Activated naive CD4-positive, alpha-beta T cell treated with anti-CD3 and anti-CD28 coated beads, Interleukin-2, amount 50 U/mL, for 72 hours (primary cell): ENCODE measurements at places on chromosomes 12 and 14.

GRCh38 chr14:105294142-105294597 lies 6.6 kb downstream of the BRF1 start:
- peak; percentile 79 for DNase-seq

GRCh38 chr12:9792961-9793617 lies 32.4 kb upstream of the CD69 start:
- DNase-seq = no peak

GRCh38 chr12:119980242-119980641 lies 8.8 kb upstream of the BICDL1 start:
- DNase-seq = peak; percentile 23

- no peak for DNase-seq
These were observed 162.7 kb downstream of the BTG1 start for GRCh38 chr12:91982946-91983345.

- no peak for DNase-seq
These were observed 883.7 kb upstream of the TMEM132C start for GRCh38 chr12:127383281-127383680.

- no peak for DNase-seq
These were observed 75.4 kb upstream of the BDKRB2 start for GRCh38 chr14:96129128-96129736.

DNA sequence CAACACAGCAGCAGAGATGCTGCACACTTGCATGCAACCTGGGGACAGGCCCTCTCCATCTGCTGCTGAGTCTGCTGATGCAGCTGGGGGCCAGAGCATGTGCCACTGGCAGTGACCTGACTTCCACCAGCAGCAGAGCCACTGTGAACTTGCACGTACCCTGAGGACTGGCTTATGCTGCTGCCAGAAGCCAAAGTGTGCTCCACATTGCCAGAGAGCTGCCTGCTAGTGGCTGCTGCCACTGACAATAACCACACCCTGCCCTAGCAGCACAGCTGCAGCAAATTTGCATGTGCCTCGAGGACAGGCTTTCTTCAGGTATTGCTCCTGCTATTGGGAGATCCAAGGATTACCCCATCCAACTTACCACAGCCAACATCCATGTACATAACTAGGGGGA lies 4.5 kb upstream of the PRR4 start:
- no peak for DNase-seq

GRCh38 chr12:121811434-121812319 lies 7.9 kb downstream of the SETD1B start:
- peak; percentile 88 for DNase-seq

GRCh38 chr12:108571609-108572165 lies 9.3 kb downstream of the ISCU start:
- no peak for DNase-seq

DNA sequence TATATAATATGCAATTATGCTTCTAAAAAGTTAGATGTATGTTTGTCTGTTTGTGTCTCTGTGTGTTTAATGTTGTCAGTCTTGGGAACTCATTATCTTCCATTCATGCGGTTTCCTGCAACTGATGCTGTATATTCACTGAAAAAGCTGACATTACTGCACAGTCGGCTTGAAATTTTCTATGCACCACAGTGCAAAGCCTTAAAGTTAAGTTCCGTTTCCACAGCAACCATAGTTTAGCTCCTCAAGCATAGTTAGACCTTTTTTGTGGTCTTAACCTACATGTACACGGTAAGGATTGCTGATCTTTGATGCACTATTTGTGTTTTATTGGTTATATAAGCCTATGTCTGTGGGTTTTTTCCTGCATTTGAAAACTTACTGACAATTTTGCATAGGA lies 309.4 kb downstream of the KCNC2 start:
- no peak for DNase-seq

- no peak for DNase-seq
These were observed 385.0 kb downstream of the BCL11B start for GRCh38 chr14:98886982-98887381.

- DNase-seq = no peak
These were observed 15.0 kb upstream of the MDM2 start for GRCh38 chr12:68792952-68793351.

GRCh38 chr14:73817020-73817655 lies 34.5 kb upstream of the PTGR2 start:
- DNase-seq = no peak

GRCh38 chr12:57813971-57814772 lies 4.4 kb downstream of the AVIL start:
- DNase-seq = no peak

GRCh38 chr14:58488550-58488949 lies 61.0 kb downstream of the KIAA0586 start:
- DNase-seq = no peak

GRCh38 chr12:131592972-131593371 lies 117.9 kb upstream of the SFSWAP start:
- DNase-seq = peak; percentile 35

- DNase-seq = no peak
These were observed 42.1 kb downstream of the MVK start for GRCh38 chr12:109615556-109616229.

DNA sequence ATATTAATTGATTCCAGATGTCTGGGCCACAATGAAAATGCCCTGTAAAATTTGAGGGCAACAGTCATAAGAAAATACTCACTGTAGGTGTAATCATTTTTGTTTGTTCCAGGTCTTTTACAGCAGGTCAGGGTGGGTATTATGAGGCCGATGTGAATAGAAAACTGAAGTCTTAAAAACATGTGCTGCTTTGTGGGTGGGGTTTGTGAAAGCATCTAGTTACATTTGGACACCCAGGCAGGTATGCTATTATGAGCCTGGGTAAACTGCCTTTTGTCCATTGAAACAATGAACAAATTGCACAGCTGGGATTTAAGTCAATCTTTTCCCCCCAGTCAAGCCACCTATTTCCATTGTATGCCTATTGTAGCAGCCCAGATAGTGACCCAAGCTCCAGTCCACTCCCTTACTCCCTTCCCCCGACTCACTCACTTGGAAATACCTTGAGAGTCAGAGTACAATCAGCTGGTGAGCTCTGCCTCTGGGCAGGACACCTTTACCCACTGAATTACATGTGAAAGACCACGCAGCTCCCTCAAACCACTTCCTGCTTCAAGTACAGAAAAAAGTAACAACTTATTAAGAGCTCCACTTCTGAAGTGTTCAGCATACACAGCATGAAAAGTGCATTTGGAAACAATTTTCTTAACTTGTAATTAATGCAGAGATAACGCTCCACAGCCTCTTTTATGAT lies 1.8 kb downstream of the IGF1 start:
- no peak for DNase-seq

GRCh38 chr14:104101086-104101621 lies 15.7 kb downstream of the ASPG start:
- no peak for DNase-seq

DNA sequence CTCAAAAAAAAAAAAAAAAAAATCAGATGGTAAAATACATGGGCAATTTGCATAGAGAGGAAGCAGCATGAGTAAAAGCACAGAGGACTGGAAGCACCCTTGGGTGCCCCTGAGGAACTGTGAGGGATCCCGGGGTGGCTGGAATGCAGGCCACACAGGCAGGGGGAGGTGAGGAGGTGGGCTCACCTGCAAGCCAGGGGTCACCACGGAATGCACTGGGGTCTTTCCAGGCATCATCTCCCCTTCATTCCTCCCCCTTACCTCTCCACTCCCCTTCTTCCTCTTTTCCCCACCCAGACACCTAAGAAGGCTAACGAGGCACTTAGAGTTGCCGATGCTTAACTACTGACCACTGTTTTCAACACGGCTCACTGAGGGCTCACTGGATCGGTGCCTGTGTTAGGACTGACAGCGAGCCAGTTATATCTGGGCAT lies 14.4 kb upstream of the HIP1R start:
- no peak for DNase-seq

DNA sequence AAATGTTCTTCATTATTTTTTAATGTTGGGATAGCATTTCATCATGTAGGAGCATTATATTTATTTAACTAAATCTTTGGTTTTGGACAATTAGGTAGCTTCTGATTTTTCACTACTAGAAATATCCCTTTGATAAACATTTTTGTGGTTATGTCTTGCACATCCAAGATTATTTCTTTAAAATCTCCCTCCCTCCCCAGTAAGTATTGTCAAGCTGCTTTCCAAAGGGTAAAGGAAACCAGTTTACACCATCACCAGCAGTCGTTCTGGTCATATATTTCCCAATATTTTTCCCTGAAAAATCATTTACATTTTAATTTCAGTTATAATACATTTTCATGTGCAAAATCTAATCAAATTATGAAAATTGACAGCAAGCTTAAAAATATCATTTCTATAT lies 11.1 kb downstream of the CD69 start:
- DNase-seq = no peak

DNA sequence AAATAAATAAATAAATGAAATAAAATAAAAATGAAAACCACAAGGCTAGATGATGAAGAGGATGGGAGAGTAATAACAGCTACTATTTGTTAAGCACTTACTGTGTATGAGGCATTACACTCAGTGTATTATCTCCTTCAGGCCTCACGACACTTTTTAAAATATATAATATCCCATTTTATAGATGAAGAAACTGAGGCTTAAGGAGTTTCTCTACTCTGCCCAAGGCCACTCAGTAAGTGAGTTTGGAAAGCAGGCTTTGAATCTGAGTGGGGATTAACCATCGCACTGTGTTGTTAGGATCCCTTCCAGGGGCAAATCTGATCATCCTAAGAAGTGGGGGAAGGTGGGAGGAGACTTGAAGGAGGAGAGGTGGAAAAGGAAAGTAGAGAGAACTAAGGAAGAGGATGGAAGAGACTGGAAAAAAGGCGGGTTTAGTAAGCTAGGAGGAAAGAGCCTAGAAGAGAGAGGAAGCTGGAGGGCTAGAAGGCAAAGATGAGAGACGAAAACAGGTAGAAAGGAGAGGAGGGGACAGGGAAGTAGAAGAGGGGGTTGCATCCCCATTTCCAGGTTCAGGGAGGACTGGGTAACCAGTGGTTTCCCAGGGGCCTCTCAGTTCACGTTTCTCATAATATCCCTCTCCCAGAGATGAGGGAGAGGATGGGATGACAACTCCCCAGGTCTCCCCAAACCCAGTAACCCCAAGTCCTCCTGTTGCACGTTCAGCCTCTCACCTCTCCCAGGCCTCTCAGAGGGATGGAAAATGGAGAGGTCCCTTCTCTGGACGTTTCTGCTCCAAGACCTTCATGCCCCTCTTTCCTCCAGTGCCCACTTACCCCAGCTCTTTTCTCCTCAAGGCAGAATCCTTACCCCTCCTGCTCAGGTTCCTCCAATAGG lies 1.7 kb downstream of the STAT6 start:
- DNase-seq = no peak

- DNase-seq = no peak
These were observed 146.1 kb downstream of the PAX9 start for GRCh38 chr14:36807727-36808126.

DNA sequence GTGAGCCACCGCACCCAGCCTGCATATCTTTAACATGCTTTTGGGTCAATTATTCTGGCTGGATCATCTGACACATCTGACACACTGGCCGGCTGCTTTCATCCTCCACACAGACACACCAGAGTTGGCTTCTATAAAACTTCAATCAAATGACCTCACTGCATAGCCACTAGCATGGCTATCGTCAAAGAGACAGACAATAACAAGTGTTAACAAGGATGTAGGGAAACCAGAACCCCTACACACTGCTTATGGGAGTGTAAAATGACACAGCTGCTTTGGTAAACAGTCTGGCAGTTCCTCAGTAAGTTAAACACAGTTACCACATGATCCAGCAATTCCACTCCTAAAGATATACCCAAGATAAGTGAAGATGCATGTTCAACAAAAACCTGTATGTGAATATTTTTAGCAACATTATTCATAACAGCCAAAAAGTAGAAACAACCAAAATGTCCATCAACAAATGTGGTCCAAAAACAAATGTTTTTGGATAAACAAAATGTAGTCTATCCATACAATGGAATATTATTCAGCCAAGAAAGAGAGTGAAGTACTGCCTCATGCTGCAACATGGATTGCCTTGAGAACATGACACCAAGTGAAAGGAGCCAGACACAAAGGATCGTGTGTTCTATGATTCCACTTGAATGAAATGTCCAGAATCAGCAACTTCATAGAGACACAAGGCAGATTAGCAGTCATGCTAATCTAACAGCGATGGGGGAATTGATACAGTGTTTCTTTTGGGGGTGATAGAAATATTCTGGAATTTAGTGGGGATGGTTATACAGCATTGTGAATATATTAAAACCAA lies 10.1 kb downstream of the KDM2B start:
- no peak for DNase-seq

DNA sequence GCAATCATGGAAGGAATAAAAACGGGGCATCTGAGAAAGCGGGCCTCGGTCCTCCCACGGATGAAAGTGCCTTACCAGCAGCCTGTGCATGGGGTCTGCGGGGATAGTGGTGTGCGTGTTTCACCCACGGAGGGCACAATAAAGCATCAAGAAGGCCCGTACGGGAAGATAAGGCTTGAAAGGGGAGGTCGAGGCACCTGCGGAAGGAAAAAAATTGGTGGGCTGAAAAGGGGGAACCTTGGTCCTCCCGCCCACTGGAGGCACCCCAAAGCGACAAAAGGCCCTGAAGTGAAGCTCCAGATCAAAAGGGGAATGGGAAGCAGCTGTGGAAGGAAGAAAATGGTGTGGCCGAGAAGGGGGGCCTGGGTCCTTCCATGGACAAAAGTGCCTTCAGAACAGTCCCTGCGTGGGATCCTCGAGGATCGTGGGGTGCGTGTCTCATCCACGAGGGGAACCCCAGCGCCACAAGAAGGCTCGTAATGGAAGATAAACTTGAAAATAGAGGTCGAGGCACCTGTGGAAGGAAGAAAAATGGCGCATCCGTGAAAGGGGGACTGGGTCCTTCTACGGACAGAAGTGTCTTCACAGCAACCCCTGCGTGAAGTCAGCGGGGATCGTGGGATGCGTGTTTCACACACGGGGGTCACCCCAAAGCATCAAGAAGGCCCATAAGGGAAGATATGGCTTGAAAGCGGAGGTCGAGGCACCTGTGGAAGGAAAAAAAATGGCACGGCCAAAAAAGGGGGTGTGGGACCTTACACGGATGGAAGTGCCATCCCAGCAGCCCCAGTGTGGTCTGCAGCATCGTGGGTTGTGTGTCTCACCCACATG lies 276.9 kb downstream of the ALG10 start:
- no peak for DNase-seq

- no peak for DNase-seq
These were observed 2.9 kb downstream of the PHLDA1 start for GRCh38 chr12:76028571-76029277.

- DNase-seq = peak; percentile 69
These were observed 581 bp downstream of the PITPNM2 start for GRCh38 chr12:123150275-123150743.

DNA sequence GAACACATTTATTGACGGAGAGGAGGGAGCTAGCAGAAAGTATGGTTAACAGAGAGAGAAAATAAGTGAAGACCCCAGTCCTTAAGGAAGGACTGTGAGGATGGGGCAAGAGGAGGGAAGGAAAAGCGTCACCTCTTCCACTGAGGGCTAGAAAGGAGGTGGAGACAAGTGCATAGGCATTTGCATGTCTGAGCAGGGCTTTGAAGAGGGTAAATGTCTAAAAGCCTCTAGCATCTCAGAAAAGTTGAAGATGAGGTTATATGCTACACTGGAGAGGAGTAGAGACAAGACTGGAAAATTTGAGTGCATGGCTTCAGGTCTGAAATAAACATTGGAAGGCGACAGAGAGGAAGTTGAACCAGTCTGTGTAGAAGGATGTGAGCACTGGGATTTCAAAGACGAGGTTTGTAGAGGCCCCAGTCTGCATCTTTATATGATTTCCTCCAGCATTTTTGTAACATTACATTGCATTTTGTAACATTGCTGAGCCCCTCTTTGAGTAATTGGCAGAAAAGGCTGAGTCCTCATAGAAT lies 98.5 kb upstream of the IFNG-AS1 start:
- DNase-seq = no peak
